ENCODE measurements at places on chromosomes 4 and X. TPM values are rescaled to one million over a fixed set of nuclear protein-coding genes. Genes with fewer than 3 reads are reported as not detected.

Gene GLA
- 27.8 TPM for polyA plus RNA-seq

DNA sequence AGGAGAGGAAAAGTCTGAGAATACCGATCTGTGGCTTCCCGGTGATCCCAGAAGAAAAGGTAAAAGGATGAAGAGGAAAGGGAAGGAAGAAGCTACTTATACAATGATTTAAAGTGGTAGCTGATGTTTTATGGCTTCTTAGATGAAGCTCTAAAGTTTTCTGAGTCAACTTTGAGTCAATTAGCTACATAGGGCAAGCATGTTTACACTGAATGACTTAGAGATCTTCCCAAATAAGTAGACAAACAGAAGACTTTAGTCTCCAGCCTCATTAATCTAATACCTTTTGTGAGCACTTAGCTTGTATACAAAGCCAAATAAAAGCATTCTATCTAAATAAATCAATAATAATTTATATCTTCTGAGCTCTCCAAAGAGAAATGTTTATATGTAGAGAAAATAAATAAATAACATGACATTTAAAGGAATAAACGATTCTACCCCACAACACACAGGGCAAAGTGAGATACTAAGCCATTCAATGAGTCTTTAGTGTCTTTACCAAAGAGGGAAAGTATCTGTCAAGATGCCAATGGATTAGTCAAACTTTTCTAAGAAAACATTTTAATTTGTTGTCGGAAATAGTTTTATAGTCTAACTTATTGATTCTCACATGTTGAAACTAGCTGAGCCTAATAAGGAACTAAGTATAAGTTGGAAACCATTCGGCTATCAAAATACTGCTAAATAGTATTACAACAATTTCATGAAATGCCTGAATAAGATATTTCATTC is 46.0 kb upstream of the TMEM184C start:
- H3K27me3 ChIP-seq, result no peaks in the 10 kb centered on the region
- H3K27ac ChIP-seq, result no peak overlapping the region
- no peak overlapping the region for H3K4me3 ChIP-seq
- DNase-seq, result no peak
- no peaks in the 10 kb centered on the region for H3K4me1 ChIP-seq

GRCh38 chr4:95092766-95093165 is 335.0 kb downstream of the BMPR1B start:
- no peaks in the 10 kb centered on the region for H3K36me3 ChIP-seq
- no peak overlapping the region for H3K4me3 ChIP-seq
- peak; percentile 11 for DNase-seq
- no peaks in the 10 kb centered on the region for H3K4me1 ChIP-seq
- no peaks in the 10 kb centered on the region for H3K27me3 ChIP-seq

Gene TMPRSS11D
- 0.38 TPM for polyA plus RNA-seq

DNA sequence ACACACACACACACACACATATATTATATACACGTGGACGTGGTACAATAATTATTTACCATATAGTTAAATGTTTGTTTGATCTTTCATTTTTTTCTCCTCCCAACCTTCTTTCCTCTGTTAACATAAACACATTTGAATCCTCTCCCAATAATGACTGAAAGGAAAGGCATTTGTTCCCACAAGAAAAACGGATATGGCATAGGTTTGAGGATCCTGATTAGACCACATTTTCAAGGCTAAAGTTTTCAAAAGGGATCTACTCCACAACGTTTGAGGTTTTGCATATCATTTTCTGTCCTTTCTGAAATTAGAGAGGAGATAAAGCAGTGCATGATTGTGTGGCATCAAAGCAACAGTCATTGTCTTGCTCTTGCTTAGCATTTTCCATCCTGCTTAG is 1883.4 kb downstream of the STIM2 start:
- no peaks in the 10 kb centered on the region for H3K27me3 ChIP-seq
- no peak overlapping the region for H3K4me3 ChIP-seq
- no peaks in the 10 kb centered on the region for H3K36me3 ChIP-seq
- H3K27ac ChIP-seq, result no peak overlapping the region
- H3K4me1 ChIP-seq, result no peaks in the 10 kb centered on the region
- DNase-seq, result no peak

GRCh38 chr4:182698212-182698611 is 219.0 kb downstream of the DCTD start:
- H3K4me3 ChIP-seq, result no peak overlapping the region
- H3K36me3 ChIP-seq, result no peaks in the 10 kb centered on the region
- no peak overlapping the region for H3K27ac ChIP-seq
- no peaks in the 10 kb centered on the region for H3K27me3 ChIP-seq
- no peak for DNase-seq
- no peaks in the 10 kb centered on the region for H3K4me1 ChIP-seq

- H3K4me3 ChIP-seq, result no peak overlapping the region
- DNase-seq, result no peak
- no peaks in the 10 kb centered on the region for H3K27me3 ChIP-seq
- no peaks in the 10 kb centered on the region for H3K36me3 ChIP-seq
- no peak overlapping the region for H3K27ac ChIP-seq
- no peaks in the 10 kb centered on the region for H3K4me1 ChIP-seq
Measured at GRCh38 chrX:67555578-67556203, 11.9 kb downstream of the AR start.

DNA sequence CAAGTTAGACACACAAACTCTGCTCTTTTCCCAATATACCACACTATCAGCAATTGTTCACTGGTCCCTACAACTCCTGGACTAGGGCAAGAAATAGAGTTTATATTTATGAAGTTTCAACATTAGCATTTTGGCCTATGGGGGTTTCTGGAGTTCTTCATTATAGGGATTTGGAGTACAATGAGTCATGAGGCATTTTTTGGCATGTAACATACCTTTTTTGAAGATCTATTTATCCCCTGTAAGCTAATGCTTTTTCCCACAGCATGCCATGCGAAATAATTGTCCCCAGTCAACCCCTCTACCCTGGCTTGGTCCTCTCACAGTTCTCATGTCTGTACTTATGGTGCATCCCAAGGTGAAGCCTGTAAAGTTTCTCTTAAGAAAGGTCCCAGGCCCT is 36.7 kb upstream of the EDA2R start:
- no peak overlapping the region for H3K4me3 ChIP-seq
- no peaks in the 10 kb centered on the region for H3K27me3 ChIP-seq
- no peaks in the 10 kb centered on the region for H3K4me1 ChIP-seq

DNA sequence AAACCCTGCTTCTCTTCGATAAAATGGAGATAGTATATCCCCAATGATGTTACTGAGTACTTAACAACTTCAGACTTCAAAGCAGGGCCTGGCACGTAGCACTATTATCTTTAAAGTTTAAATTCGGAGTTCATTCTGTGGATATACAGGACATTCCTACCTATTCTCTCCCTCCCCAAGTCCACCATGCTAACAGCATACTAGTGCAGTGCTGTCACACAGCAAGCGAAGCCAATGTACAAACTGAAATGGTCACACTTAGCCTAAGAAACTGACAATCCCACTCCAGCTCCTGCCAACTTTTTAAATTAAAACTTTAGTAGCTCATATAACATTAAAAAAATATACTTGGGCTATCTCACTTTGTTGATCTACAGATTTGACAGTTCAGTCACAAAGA is 1.2 kb upstream of the DNAJB14 start:
- H3K36me3 ChIP-seq, result peaks cover 10% of the 10 kb centered on the region
- peak overlapping the region; percentile 95 for H3K4me3 ChIP-seq
- peaks cover 13% of the 10 kb centered on the region for H3K4me1 ChIP-seq
- H3K27me3 ChIP-seq, result no peaks in the 10 kb centered on the region

DNA sequence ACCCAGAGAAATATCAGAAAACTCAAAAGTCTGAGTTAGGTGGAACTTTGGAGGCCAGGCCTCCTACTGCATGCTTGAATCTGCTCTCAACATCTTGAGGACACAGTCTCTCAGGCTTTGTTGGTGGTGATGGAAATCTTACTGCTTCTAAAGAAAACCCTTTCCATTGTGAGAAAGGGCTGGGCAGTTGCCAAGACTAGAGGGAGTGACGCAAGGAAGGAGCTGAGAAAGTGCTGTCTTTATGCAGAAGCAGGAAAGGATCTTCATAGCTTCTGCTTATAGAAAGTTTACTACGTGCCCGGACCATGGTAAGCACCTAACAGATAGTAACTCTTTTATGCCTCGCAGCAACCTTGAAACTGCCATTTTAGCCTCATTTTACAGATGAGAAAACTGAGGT is 2.4 kb upstream of the CRMP1 start:
- H3K4me3 ChIP-seq, result no peak overlapping the region
- no peaks in the 10 kb centered on the region for H3K4me1 ChIP-seq
- peaks cover 79% of the 10 kb centered on the region for H3K27me3 ChIP-seq
- no peak for DNase-seq
- no peaks in the 10 kb centered on the region for H3K36me3 ChIP-seq

Gene BEX3
- 393 TPM for polyA plus RNA-seq

GRCh38 chr4:168269896-168270295 is 48.7 kb downstream of the DDX60 start:
- peaks cover 85% of the 10 kb centered on the region for H3K36me3 ChIP-seq
- H3K4me1 ChIP-seq, result no peaks in the 10 kb centered on the region
- no peak overlapping the region for H3K4me3 ChIP-seq
- no peak overlapping the region for H3K27ac ChIP-seq

- no peaks in the 10 kb centered on the region for H3K4me1 ChIP-seq
- no peaks in the 10 kb centered on the region for H3K27me3 ChIP-seq
- no peak for DNase-seq
- no peak overlapping the region for H3K4me3 ChIP-seq
Measured at GRCh38 chrX:66684196-66684595, 45.3 kb upstream of the EDA2R start.

Gene SOX3
- not detected for polyA plus RNA-seq

- no peak overlapping the region for H3K27ac ChIP-seq
- no peaks in the 10 kb centered on the region for H3K27me3 ChIP-seq
- no peak overlapping the region for H3K4me3 ChIP-seq
- H3K4me1 ChIP-seq, result no peaks in the 10 kb centered on the region
- H3K36me3 ChIP-seq, result no peaks in the 10 kb centered on the region
Measured at GRCh38 chrX:7159149-7159861, 11.4 kb upstream of the PUDP start.

Gene EGF
- 0.85 TPM for polyA plus RNA-seq

Gene RAB41
- 1.3 TPM for polyA plus RNA-seq

Gene ETDA
- polyA plus RNA-seq, result not detected

DNA sequence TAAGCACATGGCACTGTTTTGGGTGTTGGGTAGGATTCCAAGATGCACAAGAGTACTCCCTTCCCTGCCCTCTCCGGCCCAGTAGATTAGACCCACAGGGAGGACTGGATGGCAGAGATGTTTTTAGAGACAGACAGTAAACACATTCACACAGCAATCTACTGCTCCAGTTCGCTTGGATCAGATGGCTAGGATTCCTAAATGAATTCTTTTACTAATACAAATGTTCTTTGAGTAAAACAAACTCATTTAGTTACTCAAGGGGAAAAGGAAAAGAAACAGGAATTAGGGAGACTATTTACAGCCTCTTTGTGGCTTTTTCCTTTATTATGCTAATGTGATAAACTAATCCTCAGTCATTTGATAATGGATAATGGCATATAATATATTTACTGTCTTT is 5.9 kb downstream of the SNX25 start:
- H3K4me1 ChIP-seq, result peaks cover 13% of the 10 kb centered on the region
- H3K27ac ChIP-seq, result no peak overlapping the region
- no peak overlapping the region for H3K4me3 ChIP-seq
- H3K27me3 ChIP-seq, result no peaks in the 10 kb centered on the region
- DNase-seq, result no peak
- no peaks in the 10 kb centered on the region for H3K36me3 ChIP-seq

Gene CXXC4
- polyA plus RNA-seq, result 11.2 TPM

DNA sequence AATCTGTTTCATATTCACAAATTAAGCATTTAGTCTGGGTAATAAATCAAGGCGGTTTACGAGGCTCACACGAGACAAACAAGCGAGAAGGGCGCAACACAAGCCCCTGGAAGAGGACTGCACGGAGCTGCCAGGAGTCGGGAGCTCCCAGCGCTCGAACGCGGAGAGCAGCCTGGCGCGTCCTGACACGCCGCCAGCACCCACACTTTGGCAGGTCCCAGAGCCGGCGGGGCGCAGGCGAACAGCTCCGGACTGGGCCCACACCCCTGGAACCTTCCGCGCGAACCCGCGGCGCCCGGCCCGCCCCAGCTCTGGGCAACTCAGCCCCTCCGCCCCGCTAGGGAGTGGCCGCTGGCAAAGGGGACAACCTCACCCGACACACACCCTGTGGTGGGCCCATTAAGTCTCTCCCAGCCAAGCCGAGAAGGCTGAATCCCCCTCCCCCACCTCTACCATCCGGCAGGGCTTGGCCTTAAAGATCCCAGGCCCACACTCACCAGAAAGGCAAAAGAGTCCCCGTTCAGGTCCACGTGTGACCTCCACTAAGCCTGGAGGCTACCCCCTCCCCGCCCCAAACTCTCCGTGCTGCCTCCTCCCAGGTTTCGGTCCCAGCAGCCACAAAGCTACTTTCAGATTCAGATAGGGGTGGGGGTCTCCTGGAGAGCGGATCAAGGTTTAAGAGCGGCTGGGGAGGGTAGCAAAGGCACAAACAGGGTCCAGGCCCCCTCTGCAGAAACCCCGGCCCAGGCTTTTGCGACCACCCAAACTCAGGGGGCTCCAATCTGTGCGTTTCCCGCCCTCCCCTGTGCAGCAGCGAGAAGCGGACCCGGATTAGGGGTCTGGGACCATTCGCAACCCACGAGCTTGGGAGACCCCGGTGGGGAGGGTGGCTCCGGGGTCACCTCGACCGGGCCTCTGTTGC is 47.5 kb upstream of the BCOR start:
- H3K36me3 ChIP-seq, result no peaks in the 10 kb centered on the region
- peaks cover 55% of the 10 kb centered on the region for H3K4me1 ChIP-seq
- peaks cover 9% of the 10 kb centered on the region for H3K27me3 ChIP-seq

Gene SSX2B
- not detected for polyA plus RNA-seq

GRCh38 chr4:82968972-82969371 is 41.7 kb downstream of the LIN54 start:
- H3K4me1 ChIP-seq, result no peaks in the 10 kb centered on the region
- H3K4me3 ChIP-seq, result no peak overlapping the region
- H3K36me3 ChIP-seq, result peaks cover 47% of the 10 kb centered on the region
- H3K27ac ChIP-seq, result no peak overlapping the region
- no peak for DNase-seq

DNA sequence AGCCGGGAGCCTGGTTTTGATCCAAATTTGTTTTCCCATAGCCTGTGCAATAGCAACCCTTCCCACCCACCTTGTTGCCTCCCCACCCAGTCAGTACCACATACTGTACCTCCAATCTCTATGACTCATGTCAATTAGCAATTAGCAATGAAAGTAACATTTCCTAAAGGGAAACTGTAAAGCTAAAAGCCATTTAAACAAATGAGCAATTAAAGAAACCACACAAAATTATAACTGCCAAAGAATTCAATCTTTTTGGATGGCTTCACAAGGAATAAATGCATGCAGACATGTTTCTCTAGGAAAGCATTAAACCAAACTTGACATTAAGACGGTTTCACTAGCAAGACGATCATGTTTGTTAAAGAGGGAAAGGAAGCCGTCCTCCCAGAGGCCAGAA is 169.0 kb upstream of the MAP3K15 start:
- H3K27ac ChIP-seq, result no peak overlapping the region
- H3K27me3 ChIP-seq, result no peaks in the 10 kb centered on the region
- H3K4me3 ChIP-seq, result no peak overlapping the region
- H3K4me1 ChIP-seq, result peaks cover 29% of the 10 kb centered on the region
- no peaks in the 10 kb centered on the region for H3K36me3 ChIP-seq

- H3K27ac ChIP-seq, result no peak overlapping the region
- no peaks in the 10 kb centered on the region for H3K27me3 ChIP-seq
- no peaks in the 10 kb centered on the region for H3K4me1 ChIP-seq
Measured at GRCh38 chrX:102833136-102833535, 103.9 kb upstream of the RAB40AL start.
